ENCODE measurements at places on chromosomes 1 and 21. TPM values are rescaled to one million over a fixed set of nuclear protein-coding genes. Genes with fewer than 3 reads are reported as not detected.

KRTAP19-3 gene
- total RNA-seq, result not detected

C1QTNF12 gene
- 1.3 TPM for total RNA-seq

RBM15 gene
- 32.3 TPM for total RNA-seq

NFYC gene
- total RNA-seq, result 21.5 TPM

MAP1LC3C gene
- total RNA-seq, result not detected

NBPF11 gene
- total RNA-seq, result 6.0 TPM

All from NCI-H460 (cell line).